Ascending aorta (tissue), 2 donors: ENCODE measurements at places on chromosomes 2 and 18.
A peak's percentile ranks its signal among the peaks of the same experiment; 100 is the strongest.

DNA sequence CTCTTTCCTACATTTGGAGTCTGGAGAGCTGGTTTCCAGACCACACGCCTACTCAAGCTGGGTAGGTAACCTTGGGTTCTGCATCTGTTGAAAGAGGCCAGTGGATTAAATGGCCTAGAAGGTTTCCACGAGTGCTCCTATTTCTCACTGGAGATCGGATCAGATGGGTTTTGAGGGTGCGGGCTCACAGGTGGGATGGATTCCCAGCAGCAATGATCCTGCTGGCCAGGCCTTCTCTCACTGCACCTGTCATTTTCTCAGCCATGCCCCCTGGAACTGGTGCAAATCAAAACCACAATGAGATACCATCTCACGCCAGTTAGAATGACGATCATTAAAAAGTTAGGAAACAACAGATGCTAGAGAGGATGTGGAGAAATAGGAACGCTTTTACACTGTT, 747.5 kb upstream of the RAB6C start:
- H3K4me1 ChIP-seq, result no peaks in the 10 kb centered on the region
- no peaks in the 10 kb centered on the region for H3K27me3 ChIP-seq
- no peak overlapping the region for H3K4me3 ChIP-seq
- H3K36me3 ChIP-seq, result no peaks in the 10 kb centered on the region

DNA sequence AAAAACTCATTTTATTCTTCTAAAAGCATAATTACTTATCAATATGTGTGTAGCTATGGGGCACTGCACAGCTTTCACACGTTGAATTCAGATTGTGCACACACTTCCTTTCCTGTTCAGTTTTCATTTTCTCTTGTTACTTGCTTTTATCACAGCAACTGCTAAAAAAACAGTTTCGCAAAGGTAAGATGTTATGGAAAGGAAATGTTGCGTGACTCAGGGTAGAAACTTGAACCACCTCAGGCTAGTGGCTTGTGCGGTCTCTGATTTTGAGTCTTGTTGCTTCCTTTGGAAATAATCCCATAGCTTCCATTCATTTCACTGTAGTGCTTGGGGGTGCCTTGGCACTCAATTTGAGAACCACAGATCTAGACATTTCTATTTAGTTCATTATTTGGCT, 171.9 kb downstream of the FMNL2 start:
- H3K27ac ChIP-seq, result no peak overlapping the region
- no peaks in the 10 kb centered on the region for H3K36me3 ChIP-seq
- no peak overlapping the region for H3K4me3 ChIP-seq
- DNase-seq, result no peak

DNA sequence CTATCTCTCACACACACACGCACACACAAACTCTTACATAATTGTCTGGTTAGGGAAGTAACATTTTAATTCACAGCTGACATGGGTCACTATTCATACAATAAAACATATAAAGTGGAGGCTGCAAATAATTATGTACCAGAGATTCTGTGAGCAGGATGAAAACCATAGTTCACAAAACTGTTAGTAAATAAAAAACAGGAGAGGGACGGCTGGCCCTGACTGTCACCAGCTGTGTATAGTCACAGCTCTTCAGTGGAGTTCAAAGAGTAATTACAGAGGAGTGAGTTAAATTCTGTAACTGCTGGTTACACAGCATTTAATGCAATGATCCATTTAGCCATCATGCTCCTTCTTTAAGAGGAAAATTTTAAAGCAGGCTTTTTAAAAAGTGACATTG, 76.9 kb downstream of the NRXN1 start:
- H3K4me3 ChIP-seq, result no peak overlapping the region
- H3K27ac ChIP-seq, result no peak overlapping the region
- no peak for DNase-seq
- H3K4me1 ChIP-seq, result no peaks in the 10 kb centered on the region
- H3K36me3 ChIP-seq, result no peaks in the 10 kb centered on the region
- H3K27me3 ChIP-seq, result no peaks in the 10 kb centered on the region

DNA sequence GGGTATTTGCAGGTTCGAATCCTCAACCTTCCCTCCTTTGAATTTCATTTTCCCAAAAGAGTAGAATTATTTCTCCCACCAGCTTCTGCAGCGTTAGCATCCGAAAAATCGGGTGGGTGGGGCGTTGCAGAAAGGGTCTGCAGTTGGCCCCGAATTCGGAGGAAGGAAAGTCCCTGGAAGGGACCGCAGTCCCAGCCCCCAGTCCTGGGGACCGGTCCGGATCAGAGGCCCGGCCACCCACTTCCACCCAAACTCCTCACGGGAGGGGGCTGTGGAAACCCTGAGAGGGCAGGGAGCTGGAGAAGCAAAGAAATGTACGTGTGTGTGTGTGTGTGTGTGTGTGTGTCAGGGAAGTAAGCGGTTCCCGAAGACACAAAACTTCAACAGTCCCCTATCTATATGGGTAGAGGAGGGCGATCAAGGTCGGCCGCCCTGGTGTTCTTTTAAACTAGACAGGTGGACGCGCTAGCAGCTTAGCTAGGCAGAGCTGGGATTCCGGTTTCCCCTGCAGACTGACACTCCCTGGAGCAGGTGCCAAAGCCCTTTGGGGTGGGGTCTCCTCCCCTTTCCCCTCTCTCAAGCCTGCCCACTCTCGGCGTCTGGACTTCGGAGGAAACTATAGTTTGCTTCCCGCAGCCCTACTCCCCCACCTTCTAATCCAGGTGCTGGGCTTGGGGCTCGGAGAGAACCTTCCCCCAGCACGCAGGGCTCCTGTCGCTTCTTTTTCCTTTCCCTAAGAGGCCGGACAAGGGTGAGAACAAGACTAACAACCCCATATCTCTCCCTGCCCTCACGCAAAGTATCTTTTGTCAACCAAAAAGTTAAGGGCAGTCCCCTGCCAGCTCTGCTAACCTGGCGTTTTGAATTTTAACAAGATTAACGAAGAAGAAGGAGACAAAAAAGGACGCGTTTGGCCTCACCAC, 4.8 kb upstream of the ONECUT2 start:
- H3K4me3 ChIP-seq, result peak overlapping the region; percentile 7
- DNase-seq, result no peak
- H3K4me1 ChIP-seq, result no peaks in the 10 kb centered on the region

GRCh38 chr2:147594038-147594437, 250.8 kb upstream of the ACVR2A start:
- no peak overlapping the region for H3K27ac ChIP-seq
- DNase-seq, result no peak
- no peaks in the 10 kb centered on the region for H3K27me3 ChIP-seq
- no peaks in the 10 kb centered on the region for H3K4me1 ChIP-seq
- H3K4me3 ChIP-seq, result no peak overlapping the region
- H3K36me3 ChIP-seq, result no peaks in the 10 kb centered on the region

- H3K27ac ChIP-seq, result peak overlapping the region; percentile 78
- no peak overlapping the region for H3K4me3 ChIP-seq
- no peaks in the 10 kb centered on the region for H3K27me3 ChIP-seq
- no peaks in the 10 kb centered on the region for H3K36me3 ChIP-seq
Observed at GRCh38 chr2:160666154-160667060, 172.8 kb upstream of the RBMS1 start.

DNA sequence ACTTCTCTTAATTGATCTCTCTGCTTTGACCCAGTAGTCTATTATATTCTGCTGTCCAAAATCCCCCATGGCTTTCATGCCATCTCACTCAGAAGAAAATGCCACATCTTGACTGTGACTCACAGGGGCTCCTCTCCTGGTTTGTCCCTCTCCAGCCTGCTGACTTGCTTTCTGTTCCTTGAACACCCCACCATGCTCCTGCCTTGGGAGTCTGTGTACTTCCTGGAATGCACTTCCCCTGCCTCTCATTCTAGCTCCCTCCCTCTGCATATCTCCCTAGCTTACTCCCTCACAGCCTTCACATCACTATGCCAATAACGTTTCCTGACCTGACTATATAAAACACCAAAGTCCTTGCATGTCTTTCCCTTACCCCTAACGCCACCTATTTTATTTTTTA, 167.2 kb downstream of the TRIB2 start:
- H3K4me1 ChIP-seq, result no peaks in the 10 kb centered on the region
- DNase-seq, result no peak
- no peaks in the 10 kb centered on the region for H3K27me3 ChIP-seq
- H3K4me3 ChIP-seq, result no peak overlapping the region
- H3K36me3 ChIP-seq, result no peaks in the 10 kb centered on the region
